ENCODE measurements at places on chromosomes 1 and 21.

GRCh38 chr1:115748401-115749150 lies 19.9 kb downstream of the CASQ2 start:
- no peaks in the 10 kb centered on the region for H3K4me1 ChIP-seq
- H3K27ac ChIP-seq = no peak overlapping the region
- no peak overlapping the region for H3K4me3 ChIP-seq
- no peak for DNase-seq
- H3K36me3 ChIP-seq = no peaks in the 10 kb centered on the region

GRCh38 chr1:2382621-2383361 lies 8.6 kb downstream of the MORN1 start:
- peak; percentile 55 for DNase-seq
- no peaks in the 10 kb centered on the region for H3K27me3 ChIP-seq
- no peak overlapping the region for H3K4me3 ChIP-seq
- H3K4me1 ChIP-seq = peaks cover 29% of the 10 kb centered on the region

GRCh38 chr1:214718724-214719123 lies 115.7 kb downstream of the CENPF start:
- no peak overlapping the region for H3K27ac ChIP-seq
- no peak for DNase-seq
- H3K36me3 ChIP-seq = no peaks in the 10 kb centered on the region

DNA sequence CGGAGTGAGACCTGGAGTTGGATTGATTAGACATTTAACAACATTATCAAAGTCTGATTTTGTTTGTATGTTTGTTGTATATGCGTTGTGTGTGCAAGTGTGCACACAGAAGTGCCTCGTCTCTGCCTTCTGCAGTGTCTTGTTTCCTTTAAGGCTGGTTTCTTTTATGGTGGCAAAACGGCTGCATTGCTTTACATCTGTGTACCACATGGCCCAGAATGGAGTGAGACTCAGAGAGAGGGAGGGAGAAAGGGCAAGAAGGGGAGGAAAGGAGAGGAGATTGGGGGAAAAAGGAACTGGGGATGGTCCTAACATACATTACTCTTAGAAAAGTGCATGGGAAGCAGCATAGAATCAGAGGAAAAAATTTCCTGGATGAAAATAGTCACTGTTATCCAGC lies 99.7 kb upstream of the WLS start:
- no peaks in the 10 kb centered on the region for H3K36me3 ChIP-seq
- H3K4me1 ChIP-seq = no peaks in the 10 kb centered on the region
- H3K4me3 ChIP-seq = no peak overlapping the region
- no peak overlapping the region for H3K27ac ChIP-seq
- H3K27me3 ChIP-seq = no peaks in the 10 kb centered on the region
- no peak for DNase-seq

DNA sequence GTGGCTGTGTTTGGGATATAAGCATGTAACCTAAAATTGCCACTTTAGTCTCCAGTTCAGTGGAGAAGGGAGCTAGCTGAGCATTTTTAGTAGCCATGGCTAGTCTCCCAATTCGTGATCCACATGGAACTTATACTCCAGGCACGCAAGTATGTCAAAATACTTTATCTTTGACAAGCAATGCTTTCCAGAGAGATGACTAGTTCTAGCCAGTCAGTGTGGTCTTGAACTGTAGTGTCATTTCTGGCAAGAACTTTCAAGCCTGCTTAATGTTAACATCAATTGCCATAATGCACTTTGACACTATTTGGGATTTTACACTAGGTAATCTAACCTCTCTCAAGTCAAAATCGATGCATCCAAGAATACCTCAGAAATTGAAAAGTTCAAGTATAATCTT lies 660.0 kb downstream of the PTPRC start:
- H3K27ac ChIP-seq = no peak overlapping the region
- no peaks in the 10 kb centered on the region for H3K27me3 ChIP-seq
- no peak overlapping the region for H3K4me3 ChIP-seq
- H3K4me1 ChIP-seq = no peaks in the 10 kb centered on the region
- H3K36me3 ChIP-seq = no peaks in the 10 kb centered on the region
- DNase-seq = no peak

DNA sequence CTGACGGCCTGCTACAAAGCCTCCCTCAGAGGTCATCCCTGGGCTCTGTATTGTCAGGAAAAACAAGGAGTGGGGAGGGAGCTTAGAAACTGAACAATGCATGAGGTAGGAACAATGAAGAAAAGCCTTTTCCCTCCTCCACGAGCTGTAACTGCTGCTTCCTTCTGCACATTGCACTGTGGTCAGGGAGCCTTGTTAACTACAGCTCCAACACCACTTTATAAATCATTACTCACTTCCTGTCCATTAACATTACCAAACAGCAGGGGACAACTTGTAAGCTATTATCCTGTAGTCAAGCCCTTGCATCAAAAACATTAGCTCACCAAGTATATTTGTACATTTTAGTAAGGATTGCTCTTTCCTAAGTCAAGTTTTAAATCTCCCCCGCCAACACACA lies 336.0 kb upstream of the NR5A2 start:
- H3K27ac ChIP-seq = no peak overlapping the region
- no peak for DNase-seq
- H3K4me1 ChIP-seq = no peaks in the 10 kb centered on the region
- no peaks in the 10 kb centered on the region for H3K27me3 ChIP-seq
- no peaks in the 10 kb centered on the region for H3K36me3 ChIP-seq
- no peak overlapping the region for H3K4me3 ChIP-seq

DNA sequence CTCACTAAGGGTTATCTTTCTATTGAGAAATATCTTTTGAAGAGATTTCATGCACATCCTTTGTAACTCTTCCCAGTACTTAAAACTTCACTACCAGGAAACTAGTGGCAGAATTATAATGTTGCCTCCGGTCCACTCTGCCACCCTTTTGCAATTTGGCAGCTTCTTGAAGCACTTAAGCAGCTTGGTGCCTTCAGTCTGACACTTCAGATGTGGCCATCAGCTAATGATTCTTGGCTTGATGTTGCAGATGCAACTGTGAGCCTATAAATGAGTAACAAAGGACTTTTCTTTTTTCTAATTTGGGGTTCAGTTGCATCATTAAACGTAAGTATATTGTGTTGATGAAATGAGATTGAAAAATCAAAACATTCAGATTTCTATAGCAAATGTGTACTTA lies 187.5 kb upstream of the C21orf91 start:
- H3K4me1 ChIP-seq = no peaks in the 10 kb centered on the region
- no peaks in the 10 kb centered on the region for H3K27me3 ChIP-seq
- H3K27ac ChIP-seq = no peak overlapping the region
- DNase-seq = no peak
- no peaks in the 10 kb centered on the region for H3K36me3 ChIP-seq

DNA sequence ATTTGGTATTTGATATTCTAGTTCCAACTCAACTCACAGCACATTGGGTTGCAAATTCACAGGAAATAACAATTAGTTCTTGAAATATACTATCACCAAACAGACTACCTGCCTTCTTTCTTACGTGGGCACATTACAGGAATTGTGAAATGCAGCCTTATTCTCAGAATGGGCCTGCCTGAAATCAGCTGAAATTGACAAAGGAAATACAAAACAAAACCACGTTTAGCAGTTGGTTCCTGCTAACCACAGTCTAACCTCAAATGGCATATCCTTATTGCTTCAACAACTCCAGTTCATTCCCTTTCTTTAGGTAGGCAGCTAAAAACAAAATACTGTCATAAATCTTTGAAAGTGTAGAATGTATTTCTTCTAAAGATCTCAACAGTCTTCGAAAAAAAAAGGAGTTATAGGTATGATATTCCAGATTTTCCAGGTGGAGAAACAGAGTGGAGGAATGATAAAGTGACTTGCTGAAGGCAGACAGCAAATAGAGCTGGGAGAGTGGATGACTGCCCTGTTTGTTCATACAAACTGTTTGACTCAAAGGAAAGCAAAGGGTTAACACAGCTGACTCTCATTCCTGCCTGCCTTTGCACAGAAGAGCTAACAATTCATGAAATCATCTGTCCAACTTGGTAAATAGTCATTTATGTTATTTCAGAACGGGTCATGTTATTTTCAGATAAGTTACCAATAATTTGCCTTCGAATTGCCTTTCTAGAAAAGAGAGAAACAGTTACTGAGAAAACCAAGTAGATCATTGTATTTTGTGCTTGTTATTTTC lies 1.6 kb upstream of the GREM2 start:
- DNase-seq = no peak
- peaks cover 19% of the 10 kb centered on the region for H3K27me3 ChIP-seq
- no peak overlapping the region for H3K4me3 ChIP-seq

GRCh38 chr1:24720152-24720551 lies 25.1 kb upstream of the CLIC4 start:
- no peaks in the 10 kb centered on the region for H3K36me3 ChIP-seq
- DNase-seq = no peak
- no peaks in the 10 kb centered on the region for H3K27me3 ChIP-seq
- H3K27ac ChIP-seq = no peak overlapping the region
- H3K4me1 ChIP-seq = no peaks in the 10 kb centered on the region

All from B cell (primary cell).